Heart right ventricle (tissue), 16 donors: ENCODE measurements at places on chromosomes 3 and 15. TPM values are rescaled to one million over a fixed set of nuclear protein-coding genes. Genes with fewer than 3 reads are reported as not detected.

GRCh38 chr3:134374105-134374790, at the start of gene AMOTL2:
Gene AMOTL2, minus strand, starts transcription at chr3:134374447. Its CDS starts 3,014 bp downstream, at chr3:134371433.
- H3K4me1 ChIP-seq, result peaks cover 43% of the 10 kb centered on the region
- peak within 1 kb of the TSS; percentile 74 for H3K4me3 ChIP-seq
- H3K27ac ChIP-seq, result peak within 1 kb of the TSS; percentile 100
- no peaks in the 10 kb centered on the region for H3K27me3 ChIP-seq

DNA sequence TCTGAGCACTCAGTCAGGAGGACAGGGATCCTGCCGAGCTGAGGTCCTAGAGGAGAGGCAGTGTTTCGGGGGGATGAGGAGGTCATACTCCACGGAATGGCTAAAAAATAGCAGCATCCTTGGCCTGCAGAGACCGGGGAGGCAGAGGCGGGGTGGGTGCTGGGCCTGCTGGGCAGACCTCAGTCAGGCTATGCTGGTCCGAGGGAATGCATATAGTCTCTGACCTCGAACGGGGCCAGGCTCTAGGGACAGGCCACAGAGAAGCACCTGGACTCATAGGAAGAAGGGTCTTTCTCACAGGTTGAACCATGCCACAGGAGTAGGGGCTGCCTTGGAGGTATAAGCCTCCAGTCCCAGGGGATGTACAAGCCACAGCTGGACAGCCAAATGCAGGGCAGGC, 14.0 kb upstream of the SKIC8 start:
- peaks cover 4% of the 10 kb centered on the region for H3K27me3 ChIP-seq
- H3K4me1 ChIP-seq, result no peaks in the 10 kb centered on the region
- H3K4me3 ChIP-seq, result no peak overlapping the region
- H3K27ac ChIP-seq, result no peak overlapping the region

GRCh38 chr3:158642005-158642404, 2.3 kb upstream of the GFM1 start:
- H3K27ac ChIP-seq, result no peak overlapping the region
- H3K4me1 ChIP-seq, result peaks cover 27% of the 10 kb centered on the region
- no peaks in the 10 kb centered on the region for H3K27me3 ChIP-seq
- peaks cover 13% of the 10 kb centered on the region for H3K36me3 ChIP-seq
- no peak overlapping the region for H3K4me3 ChIP-seq
- no peak for DNase-seq

GRCh38 chr15:61839546-61839945, 220.7 kb downstream of the VPS13C start:
- DNase-seq, result no peak
- H3K4me3 ChIP-seq, result no peak overlapping the region
- peaks cover 3% of the 10 kb centered on the region for H3K4me1 ChIP-seq
- no peaks in the 10 kb centered on the region for H3K36me3 ChIP-seq
- H3K27ac ChIP-seq, result no peak overlapping the region
- peaks cover 17% of the 10 kb centered on the region for H3K27me3 ChIP-seq

THPO gene
- total RNA-seq, result 0.37 TPM
